Activated T-helper 1 cell treated with Interleukin-2 at 50 U/mL for 16 hours (primary cell): ENCODE measurements at places on chromosomes 12 and 14.
A peak's percentile ranks its signal among the peaks of the same experiment; 100 is the strongest.

GRCh38 chr12:64103825-64104740 lies 118.0 kb downstream of the KICS2 start:
- DNase-seq, result no peak

GRCh38 chr12:6699989-6700645 lies 498 bp downstream of the PIANP start:
- no peak for DNase-seq

DNA sequence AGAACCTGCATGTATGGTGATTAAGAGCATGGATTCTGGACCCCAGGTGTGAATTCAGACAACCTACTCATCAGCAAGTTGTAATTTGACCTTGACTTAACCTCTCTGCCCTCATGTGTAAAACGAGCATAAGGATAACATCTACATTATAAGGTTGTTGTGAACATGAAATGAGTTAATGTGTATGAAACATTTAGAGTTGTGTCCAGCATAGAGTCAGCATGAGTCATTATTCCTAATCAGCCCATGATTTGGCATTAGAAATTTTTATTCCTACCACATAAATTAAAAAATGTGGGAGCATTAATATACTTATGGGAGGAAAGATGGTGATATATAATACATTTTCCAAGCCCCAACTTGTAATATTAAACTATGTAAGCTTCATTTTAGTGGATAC lies 95.9 kb upstream of the DDHD1 start:
- no peak for DNase-seq

DNA sequence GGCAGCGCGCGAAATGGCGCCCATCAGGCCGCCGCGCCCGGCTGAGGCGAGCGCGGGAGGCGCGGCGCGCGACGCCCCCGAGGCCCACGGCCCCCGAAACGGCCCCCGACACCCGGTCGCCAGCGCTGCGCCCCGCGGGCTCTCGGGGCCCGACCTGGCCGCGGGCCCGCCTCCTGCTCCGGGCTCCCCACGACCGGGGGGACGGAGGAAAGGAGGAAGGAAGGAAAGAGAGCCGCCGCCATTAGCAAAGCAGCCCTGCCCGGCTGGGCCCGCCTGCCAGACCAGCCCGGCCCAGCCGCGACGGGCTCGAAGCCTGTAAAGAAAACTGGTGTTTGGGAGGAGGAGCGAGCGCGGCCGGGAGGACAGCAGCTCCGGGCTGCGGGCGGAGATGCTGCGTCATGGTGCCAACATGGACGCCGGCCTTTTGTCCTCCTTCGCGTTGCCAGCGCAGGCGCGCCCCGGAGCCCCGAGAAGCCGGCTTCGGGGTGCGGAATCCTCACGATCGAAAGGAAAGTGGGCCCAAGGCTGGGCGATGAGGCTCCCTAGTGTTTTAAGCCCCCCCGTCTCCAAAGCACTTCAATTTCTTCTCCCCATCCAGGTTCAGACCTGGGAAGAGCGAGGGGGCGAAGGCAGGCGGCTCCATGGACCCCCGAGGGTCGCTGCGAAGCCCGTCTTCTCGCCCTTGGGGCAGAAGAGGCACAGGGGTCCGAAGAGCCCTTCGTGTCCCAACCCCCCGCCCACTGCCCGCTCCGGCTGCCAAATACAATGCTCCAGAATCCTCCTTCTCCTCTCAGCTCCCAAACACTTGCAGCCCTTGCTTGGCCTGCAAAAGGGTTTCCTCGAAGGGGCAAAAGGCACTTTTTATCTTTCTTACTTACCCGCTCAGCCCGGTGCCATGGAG lies 2.9 kb upstream of the SETD1B start:
- DNase-seq, result peak; percentile 68

DNA sequence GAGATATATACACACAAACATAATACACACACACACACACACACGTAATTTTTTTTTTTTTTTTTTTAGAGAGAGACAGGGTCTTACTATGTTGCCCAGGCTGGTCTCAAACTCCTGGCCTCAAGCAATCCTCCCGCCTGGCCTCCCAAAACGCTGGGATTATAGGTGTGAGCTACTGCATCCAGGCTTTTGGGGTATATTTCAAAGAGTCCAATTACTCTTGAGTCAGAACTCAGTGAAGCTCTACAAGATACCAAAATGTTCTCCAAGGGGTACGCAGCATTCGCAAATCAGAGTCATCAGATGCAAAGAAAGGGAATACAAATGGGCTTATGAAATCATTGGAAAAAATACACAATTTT lies 54.0 kb downstream of the PHLDA1 start:
- no peak for DNase-seq

DNA sequence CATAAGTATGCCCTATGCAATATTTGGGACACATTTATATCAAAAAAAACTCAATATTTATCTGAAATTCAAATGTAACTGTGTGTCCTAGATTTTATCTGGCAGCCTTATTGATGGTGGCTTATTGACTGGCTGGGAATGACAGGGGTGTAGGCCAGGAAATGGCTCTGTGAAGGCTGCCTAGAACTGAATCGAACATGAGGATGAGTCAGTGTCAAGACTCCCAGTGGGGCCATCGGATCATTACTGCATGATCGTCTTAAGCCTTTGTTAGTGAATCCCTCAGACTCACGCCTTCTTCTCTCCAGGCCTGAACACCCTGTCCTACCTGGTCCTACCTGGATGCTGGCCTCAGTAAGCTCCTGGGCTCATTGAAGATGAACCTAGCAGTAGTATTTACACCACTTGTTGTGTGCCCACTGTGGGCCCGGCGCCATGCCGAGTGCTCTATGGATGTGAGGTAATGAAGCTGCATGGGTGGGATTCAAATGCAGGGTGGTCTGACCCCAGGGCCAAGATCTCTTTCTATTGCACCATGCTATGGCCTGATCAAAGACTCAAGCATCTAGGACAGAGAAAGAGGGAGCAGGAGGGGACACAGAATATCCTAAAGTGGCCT lies 21.0 kb upstream of the FAIM2 start:
- no peak for DNase-seq

GRCh38 chr12:118850244-118850825 lies 131.0 kb upstream of the SRRM4 start:
- no peak for DNase-seq

- no peak for DNase-seq
These were observed 581 bp downstream of the PAPOLA start for GRCh38 chr14:96502621-96503305.

GRCh38 chr12:57727758-57728395 lies 10.7 kb downstream of the AGAP2 start:
- DNase-seq, result no peak

- DNase-seq, result no peak
These were observed 27.2 kb downstream of the VCPKMT start for GRCh38 chr14:50089208-50089607.

GRCh38 chr12:48023386-48023785 lies 19.1 kb upstream of the COL2A1 start:
- no peak for DNase-seq

GRCh38 chr12:113422030-113422885 lies at the start of gene SDSL:
SDSL (plus strand) TSS chr12:113422380; CDS start chr12:113427983, 5,603 bp downstream.
- no peak for DNase-seq

DNA sequence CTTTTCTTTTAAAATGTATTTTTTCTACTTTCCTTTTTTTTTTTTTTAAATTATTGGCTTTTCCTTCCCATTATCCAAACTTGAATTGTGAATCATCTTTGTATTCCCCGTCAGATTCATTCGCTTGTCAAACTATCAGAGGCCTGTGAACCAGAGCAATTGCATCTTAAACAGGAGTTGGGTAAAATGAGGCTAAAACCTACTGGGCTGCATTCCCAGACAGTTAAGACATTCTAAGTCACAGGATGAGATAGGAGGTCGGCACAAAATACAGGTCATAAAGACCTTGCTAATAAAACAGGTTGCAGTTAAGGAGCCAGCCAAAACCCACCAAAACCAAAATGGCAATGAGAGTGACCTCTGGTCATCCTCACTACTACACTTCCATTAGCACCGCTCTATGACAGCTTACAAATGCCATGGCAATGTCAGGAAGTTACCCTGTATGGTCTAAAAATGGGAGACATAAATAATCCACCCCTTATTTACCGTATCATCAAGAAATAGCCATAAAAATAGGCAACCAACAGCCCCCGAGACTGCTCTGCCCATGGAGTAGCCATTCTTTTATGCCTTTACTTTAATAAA lies 19.9 kb downstream of the FUT8 start:
- DNase-seq, result no peak

DNA sequence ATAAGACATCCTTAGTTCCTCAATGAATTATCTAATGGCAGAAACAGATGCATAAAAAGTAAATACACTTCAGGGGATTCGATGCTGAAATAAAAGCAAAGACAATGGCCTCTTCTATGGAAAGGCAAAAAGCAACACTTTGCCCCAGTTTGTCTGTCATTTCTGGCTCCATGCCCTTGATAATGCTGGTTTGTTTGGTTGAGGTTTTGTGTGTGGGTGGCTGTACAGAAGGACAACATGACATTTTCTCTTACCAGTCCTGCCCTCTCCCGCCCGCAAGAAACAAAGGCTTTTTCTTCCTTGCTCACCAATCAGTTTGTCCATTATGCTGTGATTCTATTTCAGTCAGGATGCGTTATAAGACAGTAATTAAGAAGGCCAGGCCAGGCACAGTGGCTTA lies 18.1 kb upstream of the WDR89 start:
- DNase-seq, result no peak

- no peak for DNase-seq
These were observed 109.8 kb upstream of the DNM1L start for GRCh38 chr12:32569259-32569658.

DNA sequence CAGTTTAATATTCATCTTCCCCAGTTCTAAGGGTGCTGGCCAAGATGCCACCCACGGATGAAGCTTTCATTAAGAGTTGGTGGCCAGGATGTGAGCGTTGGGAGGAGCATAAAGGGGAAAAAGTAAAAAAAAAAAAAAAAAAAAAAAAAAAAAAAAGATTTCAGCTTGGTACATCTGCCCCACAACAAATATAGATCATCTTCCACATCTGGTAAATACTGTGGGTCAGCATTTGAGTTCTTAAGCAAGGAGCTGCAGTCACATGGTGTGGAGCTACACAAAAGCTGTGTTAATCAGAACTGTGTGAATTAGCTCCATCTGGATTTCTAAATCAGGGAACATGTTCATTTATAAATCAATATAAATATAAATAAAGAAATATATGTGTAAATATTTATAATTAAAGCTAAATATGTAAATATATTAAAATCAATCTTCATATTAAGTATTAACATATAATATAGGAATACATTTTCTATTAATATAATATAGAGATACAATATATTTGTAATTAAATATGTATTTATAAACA lies 262.3 kb downstream of the NUAK1 start:
- no peak for DNase-seq

DNA sequence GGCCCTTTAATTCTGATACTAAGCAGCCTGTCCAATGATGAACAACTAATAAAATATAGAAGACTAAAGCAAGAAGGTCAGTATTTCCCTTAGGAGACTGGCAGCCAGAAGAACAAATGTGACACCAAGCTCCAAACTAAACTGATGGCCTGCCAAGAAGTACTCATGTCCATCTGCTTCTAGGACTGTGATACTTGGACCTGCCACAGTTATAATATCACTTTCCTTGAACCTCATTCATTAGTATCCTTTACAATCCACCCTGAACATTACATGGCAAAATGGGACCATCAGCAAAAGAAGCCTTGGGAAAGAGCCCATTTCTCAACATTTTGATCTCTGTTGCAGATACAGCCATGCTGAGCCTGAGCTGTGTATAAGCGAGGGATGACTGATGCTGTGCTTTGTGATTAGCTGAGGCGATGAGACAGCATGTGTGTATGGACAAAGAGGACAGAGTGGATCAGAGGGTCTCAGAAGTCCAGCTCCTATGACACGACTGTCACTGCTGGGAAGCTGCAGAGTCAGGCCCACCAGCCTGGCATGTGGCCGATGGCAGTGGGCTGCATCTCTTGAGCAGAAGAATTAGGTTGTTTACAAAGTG lies 73.9 kb downstream of the TGFB3 start:
- DNase-seq, result no peak

- no peak for DNase-seq
These were observed 93.6 kb upstream of the PCED1B start for GRCh38 chr12:46985816-46986215.
